ENCODE measurements at places on chromosomes 11 and 22.

- DNase-seq, result no peak
Measured at GRCh38 chr11:30254307-30255298, 23.8 kb downstream of the FSHB start.

- DNase-seq, result no peak
Measured at GRCh38 chr11:85165819-85166218, 461.3 kb downstream of the DLG2 start.

- no peak for DNase-seq
Measured at GRCh38 chr11:79152511-79152910, 288.3 kb downstream of the TENM4 start.

DNA sequence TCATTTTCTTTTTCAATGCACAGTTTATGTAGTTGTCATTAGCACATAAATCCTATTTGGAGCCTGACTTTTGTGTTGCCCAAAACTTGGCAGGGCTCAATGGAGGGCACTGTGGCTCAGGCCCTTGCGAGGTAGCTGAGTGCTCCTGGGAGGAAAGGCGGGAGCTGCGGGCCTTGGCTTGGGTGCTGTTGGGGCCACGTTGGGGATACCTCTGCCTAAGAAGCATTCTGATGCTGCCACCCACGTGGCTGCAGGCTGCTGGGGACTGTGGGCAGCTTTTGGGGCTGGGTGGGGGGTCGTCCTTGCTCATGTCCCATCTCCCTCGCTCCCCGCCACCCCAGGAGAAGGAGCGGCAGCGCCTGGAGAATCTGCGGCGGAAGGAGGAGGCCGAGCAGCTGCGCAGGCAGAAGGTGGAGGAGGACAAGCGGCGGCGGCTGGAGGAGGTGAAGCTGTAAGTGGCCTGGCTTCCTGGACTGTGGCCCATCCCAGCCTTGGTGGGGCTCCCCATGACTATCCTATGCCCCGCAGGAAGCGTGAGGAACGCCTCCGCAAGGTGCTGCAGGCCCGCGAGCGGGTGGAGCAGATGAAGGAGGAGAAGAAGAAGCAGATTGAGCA lies 20.9 kb downstream of the INCENP start:
- no peak for DNase-seq

DNA sequence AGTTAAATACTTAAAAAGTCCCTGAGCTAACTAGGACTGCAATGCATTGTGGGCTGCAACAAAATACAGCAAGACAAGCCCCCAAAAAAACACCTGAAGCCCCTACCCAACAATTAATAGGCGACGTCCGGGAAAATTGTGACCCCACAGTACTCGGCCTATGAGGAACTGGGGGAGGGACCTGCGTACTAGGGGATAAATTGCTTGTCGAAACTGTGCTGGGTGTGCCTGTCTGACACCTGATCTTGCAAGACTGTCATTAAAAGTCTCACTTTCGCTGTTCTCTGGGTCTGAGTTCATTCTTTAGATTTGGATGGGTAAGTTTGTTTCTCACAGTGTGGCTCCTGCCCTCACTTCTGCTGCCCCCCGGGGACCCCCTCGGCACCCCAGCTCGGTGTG lies 15.2 kb downstream of the TANGO2 start:
- DNase-seq, result no peak

GRCh38 chr11:3631331-3631730 lies 10.5 kb downstream of the ART5 start:
- no peak for DNase-seq

DNA sequence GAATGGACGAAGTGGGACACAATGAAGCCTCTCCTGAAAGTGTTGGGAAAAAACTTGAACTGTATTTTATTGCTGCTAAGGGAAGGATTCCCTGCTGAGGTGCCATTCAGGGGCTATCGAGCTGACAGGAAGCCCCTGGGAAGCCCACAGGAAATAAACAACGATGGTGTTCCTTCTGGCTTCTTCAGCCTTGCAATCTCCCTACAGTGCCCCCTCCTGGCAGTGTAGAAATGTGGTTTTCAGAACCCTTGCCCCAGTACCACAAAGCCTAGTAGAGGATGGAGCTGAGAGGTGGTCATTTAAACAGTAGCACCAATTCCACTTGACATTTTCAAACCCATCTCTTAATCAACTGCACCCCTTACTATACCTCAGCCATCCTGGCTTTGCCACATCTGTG lies 676.7 kb upstream of the ARHGAP42 start:
- DNase-seq, result no peak

Data from GM06990 (cell line).